ENCODE measurements at places on chromosomes 6 and 20.

DNA sequence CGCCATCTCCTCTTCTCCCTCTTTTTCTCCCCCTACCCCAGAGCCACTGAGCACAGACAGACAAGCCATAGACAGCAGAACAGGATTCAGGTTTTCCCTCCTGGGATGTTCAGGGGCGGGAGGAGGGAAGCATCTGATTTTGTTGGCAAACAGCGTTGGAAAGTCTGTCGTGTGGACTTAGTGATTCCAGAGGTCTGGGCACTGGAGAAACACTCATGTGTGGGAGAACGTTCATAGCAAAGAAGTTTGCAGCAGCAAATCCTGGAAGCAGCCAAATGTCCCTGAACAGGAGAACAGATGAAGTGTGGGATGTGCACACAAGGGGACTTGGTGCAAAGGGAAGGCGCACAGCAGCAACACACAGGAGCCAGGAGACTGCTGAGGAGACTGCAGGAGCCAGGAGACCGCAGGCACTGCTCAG lies 264.1 kb upstream of the CDYL start:
- no peak for DNase-seq

DNA sequence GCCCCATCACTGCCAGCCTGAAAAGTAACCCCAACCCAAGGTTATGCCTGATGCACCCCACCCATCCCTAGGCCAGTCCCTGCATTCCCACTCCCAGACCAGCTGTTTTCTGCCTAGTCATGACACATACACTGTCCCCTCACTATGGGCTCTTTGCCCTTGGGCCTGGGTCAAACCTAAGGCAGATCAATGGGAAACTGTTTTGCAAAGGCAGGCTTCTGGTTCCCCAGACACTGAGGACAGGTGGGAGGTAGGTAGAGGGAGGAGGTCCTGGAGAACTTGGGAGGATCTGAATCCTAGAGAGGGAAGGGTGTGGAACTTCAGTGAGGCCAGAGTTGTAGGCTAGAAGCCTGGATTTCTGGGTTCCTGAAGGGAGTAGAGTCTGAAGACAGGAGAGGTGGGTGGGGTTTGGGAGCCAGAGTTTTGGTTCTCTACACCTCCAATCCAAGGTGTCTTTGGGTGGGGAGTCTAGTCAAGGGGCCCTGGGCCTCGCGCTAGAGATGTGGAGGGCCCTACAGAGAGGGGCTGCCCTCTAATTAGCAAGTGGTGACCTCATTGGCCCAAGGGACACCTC lies 2.0 kb downstream of the CLIC1 start:
- no peak for DNase-seq

DNA sequence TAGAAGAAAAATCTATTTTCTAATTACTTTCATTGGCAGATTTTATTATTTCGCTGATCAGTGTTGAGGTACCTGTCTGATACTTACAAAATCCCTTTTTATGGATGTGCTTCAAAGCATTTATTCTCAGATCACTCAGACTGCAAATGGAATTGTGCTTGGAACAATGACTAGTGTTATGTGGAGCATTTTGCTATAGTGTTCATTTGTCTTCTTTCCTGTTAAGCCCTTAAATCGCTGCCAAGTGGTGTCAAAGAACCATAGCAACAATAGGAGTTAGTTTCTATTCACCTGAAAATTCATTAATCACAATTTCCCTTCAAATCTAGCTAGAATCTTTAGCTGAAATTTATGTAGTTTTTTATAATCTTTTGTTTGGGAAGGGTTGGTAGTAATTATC lies 29.8 kb downstream of the SMPDL3A start:
- DNase-seq = no peak

DNA sequence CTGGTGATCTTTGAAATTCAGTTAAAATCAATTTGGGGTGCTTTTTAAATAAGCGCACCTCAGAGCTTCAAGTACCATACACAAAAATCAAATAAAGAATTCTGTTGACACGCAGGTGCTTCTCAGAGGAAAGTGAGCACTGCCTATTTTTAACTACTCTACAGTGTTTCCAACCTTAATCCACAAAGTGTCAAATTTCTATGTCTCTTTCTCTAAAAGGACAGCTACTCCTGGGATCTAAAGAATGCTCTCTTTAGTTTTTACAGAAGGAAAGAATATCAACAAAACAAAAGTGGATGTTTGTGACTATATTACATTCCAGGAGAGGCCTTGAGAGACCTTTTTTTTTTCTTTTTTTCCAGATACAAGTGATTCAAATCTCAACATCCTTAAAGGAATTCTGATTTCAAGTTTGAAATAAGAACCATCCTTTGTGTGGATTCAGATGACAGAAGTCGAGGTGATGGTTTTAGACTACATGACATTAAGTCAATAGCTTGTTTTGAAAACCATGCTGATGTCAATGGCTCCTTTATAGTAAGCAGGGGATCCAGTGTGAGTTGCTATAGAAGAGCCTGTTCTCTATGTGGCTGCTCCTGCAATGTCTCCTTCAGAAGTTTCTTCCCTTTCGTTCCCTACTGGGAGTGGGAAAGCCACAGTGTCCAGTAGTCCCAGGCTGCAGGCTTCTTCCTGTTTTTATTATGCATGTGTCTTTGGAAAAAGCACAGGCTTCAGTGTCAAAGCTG lies 67.2 kb upstream of the DEFB112 start:
- no peak for DNase-seq

GRCh38 chr20:38350879-38351775 lies 4.8 kb downstream of the LBP start:
- no peak for DNase-seq

DNA sequence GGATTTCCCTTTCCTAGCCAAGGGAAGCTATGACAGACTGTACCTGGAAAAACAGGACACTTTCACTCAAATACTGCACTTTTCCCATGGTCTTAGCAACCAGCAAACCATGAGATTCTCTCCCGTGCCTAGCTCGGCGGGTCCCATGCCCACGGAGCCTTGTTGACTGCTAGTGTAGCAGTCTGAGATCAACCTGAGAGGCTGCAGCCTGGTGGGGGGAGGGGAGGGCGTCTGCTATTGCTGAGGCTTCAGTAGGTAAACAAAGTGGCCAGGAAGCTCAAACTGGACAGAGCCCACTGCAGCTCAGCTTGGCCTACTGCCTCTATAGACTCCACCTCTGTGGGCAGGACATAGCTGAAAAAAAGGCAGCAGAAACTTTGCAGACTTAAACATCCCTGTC lies 61.8 kb downstream of the EPM2A start:
- no peak for DNase-seq

DNA sequence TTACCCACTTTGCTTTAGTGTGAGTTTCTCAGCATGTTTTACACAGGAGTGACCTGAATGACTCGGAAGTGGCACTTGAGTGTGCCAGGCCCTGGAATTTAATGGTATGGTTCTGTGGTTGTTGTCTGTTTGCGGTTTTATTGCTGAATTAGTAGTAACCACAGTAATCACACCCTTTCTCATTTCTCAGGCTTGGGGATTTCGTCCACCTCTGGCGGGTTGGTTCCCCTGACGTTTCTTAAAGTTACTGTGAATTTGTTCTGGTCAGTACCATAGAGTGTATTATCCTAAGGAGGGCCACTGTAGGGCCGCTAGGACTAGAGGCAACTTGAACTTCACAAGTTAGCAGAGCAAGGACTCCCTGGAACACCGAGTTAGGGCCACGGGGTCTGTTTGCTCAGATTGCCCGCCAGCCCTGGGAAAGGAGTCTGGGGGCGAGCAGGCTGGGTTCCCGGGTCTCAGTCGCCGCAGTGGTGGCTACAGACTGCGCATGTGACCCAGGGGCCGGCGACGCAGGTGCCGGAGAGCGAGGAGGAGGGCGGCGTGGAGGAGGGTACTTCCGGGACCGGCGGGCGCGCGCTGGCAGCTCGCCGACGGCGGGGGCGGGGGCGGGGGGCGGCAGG lies 546 bp upstream of the KLHL32 start:
- no peak for DNase-seq

DNA sequence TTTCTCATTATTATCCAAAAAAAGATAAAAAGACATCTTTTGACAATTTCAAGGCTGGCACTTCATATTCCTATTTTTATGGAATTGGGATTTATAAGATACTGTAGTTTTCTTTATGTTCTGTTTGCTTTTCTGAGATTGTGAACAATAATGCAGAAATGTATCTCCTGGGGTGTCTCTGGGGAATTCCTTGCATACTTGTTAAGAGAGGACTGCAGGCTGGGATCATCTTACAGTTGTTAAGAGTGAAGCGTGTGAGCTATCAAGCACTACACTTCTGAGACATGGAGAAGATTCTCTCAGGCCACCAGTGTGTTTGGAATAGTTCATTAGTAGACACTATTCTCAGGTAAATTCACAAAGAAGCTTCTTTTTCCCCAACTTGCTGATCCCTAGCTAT lies 963.3 kb upstream of the GJE1 start:
- DNase-seq = no peak

- no peak for DNase-seq
These were observed 38.4 kb downstream of the CDK5RAP1 start for GRCh38 chr20:33362898-33363297.

- DNase-seq = no peak
These were observed 171.1 kb upstream of the JARID2 start for GRCh38 chr6:15074806-15075205.

GRCh38 chr6:136738692-136739057 lies 53.6 kb downstream of the MAP3K5 start:
- DNase-seq = no peak
